ENCODE measurements at places on chromosomes 13 and 19. TPM values are rescaled to one million over a fixed set of nuclear protein-coding genes. Genes with fewer than 3 reads are reported as not detected.
A peak's percentile ranks its signal among the peaks of the same experiment; 100 is the strongest.

The NDUFA3 gene
- total RNA-seq = 113 TPM

GRCh38 chr19:54179921-54180461 lies 7.0 kb upstream of the TMC4 start:
- DNase-seq = peak; percentile 93

- DNase-seq = no peak
Measured at GRCh38 chr13:48892053-48892687, 83.5 kb upstream of the FNDC3A start.

- peak; percentile 78 for DNase-seq
Measured at GRCh38 chr19:32318884-32319520, 26.4 kb upstream of the ZNF507 start.

GRCh38 chr13:51804295-51805172 lies 571 bp upstream of the DHRS12 start:
- peak; percentile 39 for DNase-seq

The RPS5 gene
- 2,937 TPM for total RNA-seq

The COL5A3 gene
- 0.62 TPM for total RNA-seq

The ZNF98 gene
- total RNA-seq = not detected

DNA sequence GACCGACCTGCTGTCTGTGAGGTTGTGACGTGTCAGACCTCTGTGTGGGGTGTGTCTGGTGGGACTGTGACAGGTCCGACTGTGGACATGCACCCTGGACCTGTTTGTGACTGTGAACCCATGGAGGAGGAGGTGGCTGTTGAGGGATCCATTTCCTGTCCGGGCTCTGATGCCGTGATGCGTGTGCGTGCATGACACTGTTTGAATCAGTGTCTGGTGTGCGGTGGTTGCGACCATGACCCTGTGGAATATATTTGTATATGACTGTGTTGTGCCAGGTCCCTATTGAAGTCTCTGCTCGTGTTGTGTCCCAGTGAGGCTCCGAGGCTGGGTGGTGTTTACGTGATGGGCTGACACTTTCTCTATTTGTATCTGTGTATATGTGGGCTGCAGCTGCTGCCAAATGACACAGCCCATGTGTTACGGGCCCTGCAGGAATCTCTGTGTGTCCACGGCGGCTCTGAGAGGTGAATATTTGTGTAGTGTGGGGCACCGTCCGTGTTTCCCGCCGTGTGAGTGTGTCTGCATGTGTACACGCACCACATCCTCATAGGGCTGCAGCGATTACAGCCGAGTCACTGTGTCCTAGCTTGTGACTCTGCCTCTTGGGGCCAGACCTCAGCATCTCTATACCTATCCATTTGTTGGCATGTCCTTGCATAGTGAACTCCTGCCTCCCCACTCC lies 18.3 kb downstream of the CCDC97 start:
- peak; percentile 44 for DNase-seq

- no peak for DNase-seq
Measured at GRCh38 chr13:109254274-109254673, 532.1 kb downstream of the IRS2 start.

The ZSCAN4 gene
- not detected for total RNA-seq

- DNase-seq = no peak
Measured at GRCh38 chr19:41696402-41697197, 8.5 kb upstream of the CEACAM7 start.
